ENCODE measurements at places on chromosomes 6 and 20.

- DNase-seq = no peak
Observed at GRCh38 chr20:36498386-36499179, 42.7 kb upstream of the MYL9 start.

DNA sequence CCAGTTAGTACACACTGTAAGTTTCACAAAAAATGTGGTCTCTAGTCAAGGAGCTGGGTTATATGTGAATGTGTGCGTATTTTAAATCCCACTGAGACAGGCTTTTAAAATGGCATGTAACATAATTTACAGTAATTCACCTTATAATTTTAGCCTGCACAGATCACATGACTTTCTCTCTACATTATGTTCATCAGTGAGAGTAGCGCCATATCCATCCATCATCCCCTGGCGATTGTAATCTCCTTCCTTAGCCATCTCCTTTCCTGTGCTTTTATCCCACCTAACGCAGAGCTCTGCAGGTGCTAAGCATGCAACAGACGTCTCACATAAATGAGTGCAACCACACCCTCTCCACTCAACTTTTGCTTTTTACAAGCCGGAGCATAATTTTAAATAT lies 210.8 kb downstream of the TBC1D7 start:
- no peak for DNase-seq

DNA sequence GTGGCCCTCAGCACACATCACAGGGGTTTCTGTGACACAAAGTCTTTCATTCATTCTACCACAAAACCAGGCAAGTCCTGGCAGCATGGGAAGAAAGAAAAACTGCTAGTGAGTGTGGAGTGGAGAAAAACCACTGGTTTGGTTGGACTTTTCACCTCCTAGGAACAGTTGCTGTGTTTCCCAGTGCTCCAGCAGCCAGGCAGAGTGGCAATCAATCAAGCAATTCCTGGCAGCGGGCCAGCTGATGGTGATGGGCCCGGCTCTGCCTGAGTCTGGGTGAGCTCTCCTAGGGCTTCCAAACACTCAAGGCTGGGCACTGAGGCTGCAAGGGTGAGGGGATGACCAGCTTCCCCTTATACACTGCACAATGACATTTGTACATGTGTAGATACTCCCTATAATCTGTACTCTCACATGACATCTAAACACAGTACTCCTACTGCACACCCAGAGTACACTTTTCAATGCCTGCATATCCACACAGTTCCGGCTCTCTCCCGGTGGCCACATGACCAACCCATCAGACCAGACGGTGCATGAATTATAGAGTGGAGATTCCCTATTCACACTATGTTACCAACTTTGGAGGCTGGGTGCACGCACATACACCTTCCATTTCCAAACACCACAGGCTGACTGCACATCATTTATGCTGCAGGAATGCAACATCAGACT lies 156.6 kb downstream of the UNC5CL start:
- no peak for DNase-seq

GRCh38 chr20:21615617-21616080 lies 89.8 kb upstream of the PAX1 start:
- DNase-seq = no peak

- DNase-seq = no peak
Observed at GRCh38 chr6:79614326-79615305, 16.5 kb upstream of the SH3BGRL2 start.

DNA sequence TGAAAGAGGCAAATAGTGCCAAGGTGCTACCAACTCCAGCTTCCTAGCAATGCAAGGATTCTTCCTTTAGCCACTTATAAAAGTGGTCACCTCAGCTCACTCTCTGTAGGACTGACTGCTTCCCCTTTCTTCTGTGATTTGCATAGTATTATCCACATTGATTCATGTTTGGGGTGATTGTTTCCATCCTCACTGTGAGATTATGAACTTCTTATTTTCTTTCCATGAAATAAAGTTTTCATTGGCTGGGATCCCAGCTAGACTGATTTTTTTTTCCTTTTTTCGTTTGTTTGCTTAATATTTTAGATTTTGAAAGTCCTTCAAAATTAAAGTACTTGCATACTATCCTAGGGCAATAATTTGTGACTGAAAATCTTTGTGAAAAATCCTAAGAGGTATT lies 50.5 kb downstream of the EYA4 start:
- no peak for DNase-seq

GRCh38 chr6:114892211-114892610 lies 549.4 kb upstream of the HS3ST5 start:
- no peak for DNase-seq

GRCh38 chr20:39941245-39941644 lies 747.8 kb downstream of the MAFB start:
- no peak for DNase-seq

GRCh38 chr6:43613721-43614395 lies 15.2 kb downstream of the GTPBP2 start:
- DNase-seq = no peak

GRCh38 chr6:112310439-112311125 lies 36.5 kb upstream of the RFPL4B start:
- DNase-seq = no peak

GRCh38 chr6:22320750-22321149 lies 23.9 kb upstream of the PRL start:
- no peak for DNase-seq

- no peak for DNase-seq
Observed at GRCh38 chr6:34275128-34275804, 26.5 kb upstream of the SMIM29 start.

Data from esophagus squamous epithelium (tissue), 5 donors.